ENCODE measurements at places on chromosomes 1 and 21.

DNA sequence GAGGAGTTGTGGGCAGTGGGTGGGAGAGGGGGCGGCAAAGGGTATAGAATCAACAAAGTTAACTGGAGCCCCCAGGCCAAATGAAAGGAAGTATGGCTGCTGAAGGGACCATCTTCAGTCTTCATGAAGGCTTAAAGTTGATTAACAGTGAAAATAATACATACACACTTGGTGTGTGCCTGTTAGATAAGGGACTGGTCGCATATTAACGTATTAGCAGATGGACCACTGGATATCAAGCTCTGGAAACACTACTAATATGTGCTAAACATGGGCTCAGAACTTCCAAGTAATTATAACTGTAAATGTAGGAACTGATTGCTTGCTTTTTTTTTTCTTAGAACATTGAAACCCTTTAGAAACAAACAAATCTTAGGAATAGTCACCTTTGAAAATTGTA, 224.7 kb upstream of the KIAA0040 start:
- no peak for DNase-seq

GRCh38 chr1:111234866-111235265, 7.4 kb downstream of the CHI3L2 start:
- no peak for DNase-seq

GRCh38 chr1:116987256-116987555, 14.4 kb upstream of the CD101 start:
- DNase-seq: peak; percentile 47

- DNase-seq: no peak
Observed at GRCh38 chr1:53605181-53605580, 133.8 kb downstream of the GLIS1 start.

DNA sequence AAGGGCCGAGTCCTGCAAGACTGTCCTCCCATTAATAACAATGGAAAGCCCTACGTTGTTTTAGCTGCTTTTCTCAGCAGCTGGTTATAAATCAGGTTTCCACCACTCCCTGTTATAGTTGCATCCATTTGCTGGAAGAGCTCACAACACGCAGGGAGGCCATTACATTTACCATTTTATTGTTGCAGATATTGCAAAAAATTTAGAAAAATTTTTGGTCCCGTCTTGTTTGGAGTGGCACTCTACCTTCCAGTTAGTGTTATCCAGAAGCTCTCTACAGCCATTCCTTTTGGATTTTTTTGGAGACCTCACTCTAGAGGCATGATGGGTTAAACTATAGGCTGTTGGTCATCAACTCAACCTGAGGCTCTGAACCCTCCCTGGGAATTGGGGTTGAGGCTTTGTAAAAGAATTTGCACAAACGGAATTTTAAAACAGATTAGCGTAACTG, 1532.1 kb upstream of the TPTE start:
- DNase-seq: no peak

- DNase-seq: no peak
Observed at GRCh38 chr1:241413386-241413785, 56.4 kb upstream of the RGS7 start.

DNA sequence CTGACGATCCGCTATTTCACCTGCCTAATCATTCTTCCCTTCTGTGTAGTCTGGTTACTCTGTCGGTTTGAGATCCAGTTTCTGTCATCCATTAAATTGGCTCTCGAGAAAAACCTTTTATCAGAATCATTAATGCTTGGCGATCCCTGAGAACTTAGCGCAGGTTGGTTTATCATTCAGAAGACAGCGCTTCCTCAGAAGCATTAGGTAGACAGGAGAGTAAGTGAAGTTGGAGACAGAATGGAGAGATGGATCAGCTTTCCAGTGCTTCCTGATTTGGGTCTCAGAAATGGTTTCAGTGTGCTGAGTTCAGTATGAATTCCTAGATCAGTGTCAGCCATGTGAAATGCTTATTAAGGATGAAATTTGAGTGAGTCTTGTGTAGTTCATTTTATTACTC, 1.3 kb downstream of the USP1 start:
- DNase-seq: no peak

GRCh38 chr21:46227811-46228344, 696 bp downstream of the LSS start:
- DNase-seq: no peak

DNA sequence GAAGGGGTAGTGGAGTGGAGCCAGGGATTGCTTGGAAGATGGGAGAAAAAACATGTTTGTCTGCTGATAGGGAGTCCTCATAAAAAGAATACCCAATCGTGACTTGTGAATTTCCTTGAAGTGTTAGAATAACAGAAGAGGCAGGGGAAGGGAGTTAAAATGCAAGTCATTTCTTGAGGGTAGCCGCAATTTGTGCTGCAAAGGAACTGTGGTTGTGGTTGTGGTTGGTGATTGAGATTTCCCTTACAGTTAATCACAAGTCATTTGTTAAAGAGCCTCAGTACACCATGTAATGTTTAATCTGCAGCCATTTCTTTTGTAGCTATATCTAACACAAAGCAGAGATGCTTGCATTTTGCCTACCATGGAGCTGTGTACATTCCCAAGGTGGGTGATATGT, 38.5 kb upstream of the EGLN1 start:
- DNase-seq: peak; percentile 8

DNA sequence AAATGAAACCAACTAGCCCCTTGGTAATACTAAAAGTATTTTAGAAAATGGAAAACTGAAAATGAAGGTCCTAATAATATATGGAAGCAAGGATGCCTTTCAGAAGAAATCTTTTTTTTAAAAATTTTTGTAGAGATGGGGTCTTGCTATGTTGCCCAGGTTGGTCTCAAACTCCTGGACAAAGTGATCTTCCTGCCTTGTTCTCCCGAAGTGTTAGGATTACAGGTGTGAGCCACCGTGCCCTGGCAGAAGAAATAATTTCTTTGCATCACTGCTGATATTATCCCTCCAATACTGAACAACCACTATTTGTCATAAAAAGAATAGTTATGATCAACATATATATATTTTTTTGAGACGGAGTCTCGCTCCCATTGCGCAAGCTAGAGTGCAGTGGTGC, 25.6 kb downstream of the SELENOF start:
- DNase-seq: no peak

DNA sequence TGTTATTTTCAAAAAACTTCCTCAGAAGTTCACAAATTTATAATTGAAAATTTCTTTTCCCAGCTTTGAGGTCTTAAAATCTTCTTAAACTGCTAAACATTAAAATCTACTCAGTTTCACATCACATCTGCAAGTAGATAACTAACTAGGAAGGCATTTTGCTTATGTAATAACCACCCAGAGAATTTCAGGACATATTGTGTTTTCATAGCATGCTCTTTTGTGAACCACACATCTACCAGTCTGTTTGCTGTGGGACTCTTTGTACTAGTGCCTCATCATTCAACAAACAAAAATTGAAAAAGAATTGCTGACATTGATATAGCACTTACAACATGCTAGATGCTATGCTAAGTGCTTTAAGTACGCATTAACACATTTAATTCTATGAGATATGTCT, 31.6 kb upstream of the C1orf146 start:
- DNase-seq: no peak

DNA sequence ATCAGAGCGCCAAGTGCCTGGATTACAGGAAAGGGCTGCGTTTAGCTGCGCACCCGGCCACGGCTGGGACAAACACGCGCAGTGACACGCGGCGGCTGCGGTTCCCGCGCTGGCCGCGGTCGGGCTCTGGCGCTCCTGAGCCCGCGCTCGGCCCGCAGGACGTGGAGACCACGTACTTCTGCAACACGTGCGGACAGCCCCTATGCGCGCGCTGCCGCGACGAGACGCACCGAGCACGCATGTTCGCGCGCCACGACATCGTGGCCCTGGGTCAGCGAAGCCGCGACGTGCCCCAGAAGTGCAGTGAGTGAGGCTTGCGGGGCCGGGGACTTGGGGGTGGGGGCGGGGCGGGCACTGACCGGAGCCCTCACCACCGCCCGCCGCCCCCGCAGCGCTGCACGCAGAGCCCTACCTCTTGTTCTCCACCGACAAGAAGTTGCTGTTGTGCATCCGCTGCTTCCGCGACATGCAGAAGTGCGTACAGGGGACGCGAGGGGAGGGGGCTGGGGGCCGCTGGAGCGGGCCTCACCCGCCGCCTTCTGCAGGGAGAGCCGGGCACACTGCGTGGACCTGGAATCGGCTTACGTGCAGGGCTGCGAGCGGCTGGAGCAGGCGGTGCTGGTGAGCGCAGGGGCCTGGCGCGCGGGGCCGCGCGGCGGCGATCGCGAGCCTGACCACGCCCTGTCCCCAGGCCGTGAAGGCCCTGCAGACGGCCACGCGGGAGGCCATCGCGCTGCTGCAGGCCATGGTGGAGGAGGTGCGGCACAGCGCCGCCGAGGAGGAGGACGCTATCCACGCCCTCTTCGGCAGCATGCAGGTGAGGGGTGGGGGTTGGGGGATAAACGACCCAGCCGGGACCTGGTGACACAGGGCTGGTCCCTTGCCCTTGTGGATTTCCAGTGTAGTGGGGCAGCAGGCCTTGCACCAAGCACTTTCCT, 3.1 kb downstream of the RNF207 start:
- DNase-seq: no peak

GRCh38 chr21:43639470-43640353, 19.6 kb downstream of the HSF2BP start:
- DNase-seq: no peak

GRCh38 chr1:246096356-246096755, 410.7 kb downstream of the SMYD3 start:
- no peak for DNase-seq

DNA sequence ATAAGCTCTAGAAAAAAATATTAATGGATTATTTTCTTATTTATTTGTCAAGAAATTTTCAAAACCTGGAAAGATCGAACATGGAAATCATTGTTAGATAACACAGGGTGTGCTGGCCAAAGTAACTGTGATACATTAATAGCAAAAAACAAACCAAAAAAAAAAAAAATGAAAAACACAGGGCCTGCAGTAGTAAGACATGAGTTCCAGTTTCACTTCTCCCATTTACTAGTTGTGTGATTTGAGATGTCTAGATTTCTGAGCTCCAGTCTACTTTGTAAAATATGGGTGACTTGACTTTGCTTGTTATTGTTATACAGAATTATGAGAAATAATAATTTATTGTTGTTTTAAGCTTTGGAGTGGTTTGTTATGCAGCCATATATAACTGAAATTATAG, 13.6 kb downstream of the FAM177B start:
- no peak for DNase-seq

- no peak for DNase-seq
Observed at GRCh38 chr1:218031901-218032300, 253.2 kb upstream of the RRP15 start.

DNA sequence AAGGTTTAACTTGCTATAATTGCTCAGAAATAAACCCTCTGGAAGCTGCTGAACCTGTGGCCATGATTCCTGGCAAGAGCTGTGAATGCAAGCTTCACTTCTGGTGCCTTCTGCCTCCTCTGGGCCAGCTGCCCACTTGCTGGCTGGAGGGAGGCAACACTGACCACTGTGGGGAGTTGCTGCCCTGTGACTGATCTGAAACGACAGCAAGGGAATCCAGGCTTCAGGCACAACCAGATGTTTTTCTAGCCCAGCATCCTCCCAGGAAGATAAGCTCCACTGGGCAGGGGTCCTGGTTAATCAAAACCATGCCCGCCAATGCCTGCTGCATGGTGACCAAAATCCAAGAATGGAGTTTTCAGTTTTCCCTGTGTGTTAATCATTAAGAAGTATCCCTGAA, 180.0 kb upstream of the HMGB4 start:
- DNase-seq: no peak

DNA sequence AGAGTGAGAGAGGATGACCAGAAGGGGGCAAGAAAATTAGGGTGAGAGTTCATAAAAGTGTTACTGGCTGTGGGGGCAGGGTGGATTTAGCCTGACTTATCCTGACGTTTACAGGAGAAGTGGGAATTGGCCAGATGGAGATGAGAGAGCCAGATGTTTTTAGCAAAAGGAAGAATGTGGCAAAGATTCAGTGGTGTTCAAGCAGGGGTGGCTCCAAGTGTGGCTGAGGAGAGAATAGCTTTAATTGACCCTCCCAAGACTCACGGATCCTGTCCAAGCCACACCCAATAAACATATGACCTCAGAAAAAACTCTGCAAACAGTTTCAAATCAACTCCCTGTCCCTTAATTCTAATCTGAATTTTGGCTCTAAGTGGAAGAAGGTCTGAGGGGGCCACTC, 35.2 kb upstream of the EDEM3 start:
- DNase-seq: no peak

GRCh38 chr1:37676281-37677142, 15.8 kb upstream of the CDCA8 start:
- DNase-seq: no peak

DNA sequence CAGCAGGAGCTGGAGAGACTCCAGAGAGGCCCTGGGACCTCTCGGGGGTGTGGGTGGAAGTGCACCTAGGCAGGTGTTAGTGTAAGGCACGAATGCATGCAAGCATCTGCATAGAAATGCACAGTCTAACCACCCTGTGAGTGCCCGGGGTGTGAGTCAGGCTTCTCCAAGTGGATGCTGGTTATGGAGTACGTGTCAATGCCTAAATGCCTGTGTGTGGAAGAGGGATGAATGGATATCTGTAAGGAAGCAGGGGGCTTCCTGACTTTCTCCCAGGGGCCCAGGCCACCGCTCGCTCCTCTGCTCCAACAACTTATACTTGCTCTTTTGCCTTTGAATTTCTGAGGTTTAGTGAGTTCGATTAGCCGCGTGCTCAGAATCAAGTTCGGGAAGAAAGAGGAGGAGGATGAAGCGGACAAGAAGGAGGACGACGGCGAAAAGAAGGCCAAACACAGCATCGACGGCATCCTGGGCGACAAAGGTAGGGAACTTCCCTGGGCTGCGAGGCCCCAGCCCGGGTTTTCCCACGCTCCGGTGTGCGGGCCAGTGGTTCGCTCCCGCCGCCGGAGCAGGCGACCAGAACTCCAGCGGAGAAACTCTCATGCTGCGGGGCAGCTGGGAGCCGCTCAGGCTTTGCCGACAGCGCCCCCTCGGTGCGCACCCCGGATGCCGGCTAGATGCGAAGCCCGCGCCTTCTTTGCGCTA, 5.4 kb downstream of the PAX7 start:
- no peak for DNase-seq

DNA sequence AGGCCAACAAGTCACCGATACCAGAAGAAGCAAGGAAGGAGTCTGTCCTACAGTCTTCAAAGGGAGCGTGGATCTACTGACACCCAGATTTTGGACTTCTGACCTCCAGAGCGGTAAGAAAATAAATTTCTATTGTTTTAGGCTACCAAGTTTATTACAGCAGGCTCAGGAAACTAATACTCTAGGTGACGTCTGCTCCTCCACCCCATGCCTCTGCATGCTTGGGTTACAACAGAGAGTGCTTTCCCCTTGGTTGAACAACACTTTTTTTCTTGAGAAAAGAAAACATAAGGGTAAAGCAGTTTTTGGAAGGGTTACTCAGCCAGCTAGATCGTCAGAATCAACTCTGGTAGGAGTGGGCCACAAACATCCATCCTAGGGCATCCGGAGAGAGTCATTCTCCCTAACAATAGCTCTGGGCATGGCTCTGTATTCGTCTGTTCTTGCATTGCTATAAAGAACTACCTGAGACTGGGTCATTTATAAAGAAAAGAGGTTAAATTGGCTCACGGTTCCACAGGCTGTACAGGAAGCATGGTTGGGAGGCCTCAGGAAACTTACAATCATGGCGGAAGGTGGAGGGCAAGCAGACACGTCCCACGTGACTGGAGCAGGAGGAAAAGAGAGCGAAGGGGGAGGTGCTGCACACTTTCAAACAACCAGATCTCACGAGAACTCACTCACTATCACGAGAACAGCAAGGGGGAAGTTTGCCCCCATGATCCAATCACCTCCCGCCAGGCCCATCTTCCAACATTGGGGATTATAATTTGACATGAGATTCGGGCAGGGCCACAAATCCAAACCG, 22.2 kb upstream of the DNAJC11 start:
- DNase-seq: no peak
